Nephron progenitor cell (in vitro differentiated cells): ENCODE measurements at places on chromosomes 3 and 15.

DNA sequence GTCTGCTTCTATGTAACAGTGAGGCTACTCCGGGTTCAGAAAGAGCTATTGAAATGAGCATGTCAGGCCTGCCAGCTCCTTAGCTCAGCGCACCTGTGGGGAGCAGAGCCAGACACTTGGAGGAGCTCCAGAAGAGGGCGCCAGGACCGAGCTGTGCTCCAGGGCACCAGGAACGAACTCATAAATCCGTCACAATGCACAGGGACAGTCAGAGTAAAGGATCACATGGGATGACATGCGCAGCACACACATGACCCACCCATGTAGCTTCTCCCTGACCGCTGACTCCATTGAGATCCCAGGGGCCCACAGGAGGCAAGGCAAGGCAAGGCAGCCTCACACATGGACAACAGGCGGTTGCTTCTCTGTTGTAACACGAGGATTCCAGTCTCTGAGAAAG is 26.0 kb upstream of the GNB5 start:
- H3K4me3 ChIP-seq, result no peak overlapping the region
- no peak overlapping the region for H3K27ac ChIP-seq
- peak; percentile 24 for DNase-seq

- no peak overlapping the region for H3K4me3 ChIP-seq
- H3K27ac ChIP-seq, result no peak overlapping the region
- H3K4me1 ChIP-seq, result no peaks in the 10 kb centered on the region
- no peak for DNase-seq
Observed at GRCh38 chr3:122458992-122459391, 43.1 kb upstream of the WDR5B start.

GRCh38 chr3:72836923-72837322 is 11.3 kb downstream of the SHQ1 start:
- H3K4me3 ChIP-seq, result no peak overlapping the region
- H3K27ac ChIP-seq, result peak overlapping the region; percentile 57
- H3K27me3 ChIP-seq, result no peaks in the 10 kb centered on the region
- no peak for DNase-seq

DNA sequence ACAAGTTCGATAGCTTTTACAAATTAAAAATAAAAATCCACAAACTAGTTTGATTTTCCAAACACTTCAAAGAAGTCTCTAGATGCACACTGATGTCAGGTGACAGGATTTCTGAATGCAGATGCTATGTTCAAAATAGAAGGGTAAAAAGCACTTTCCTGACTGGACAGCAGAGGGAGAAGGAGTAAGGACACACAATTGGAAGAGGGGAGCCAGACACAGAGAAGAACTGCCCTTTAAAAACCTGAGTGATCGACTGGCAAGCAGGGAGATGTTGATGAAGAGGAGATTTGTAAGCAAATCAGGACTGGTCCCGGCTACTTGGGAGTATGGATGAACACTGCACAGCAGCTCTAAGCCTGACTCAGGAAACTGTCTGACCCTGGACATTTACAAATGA is 612.8 kb downstream of the MAGI1 start:
- H3K36me3 ChIP-seq, result peaks cover 34% of the 10 kb centered on the region
- DNase-seq, result no peak
- H3K27me3 ChIP-seq, result no peaks in the 10 kb centered on the region
- H3K4me3 ChIP-seq, result no peak overlapping the region
- peaks cover 9% of the 10 kb centered on the region for H3K4me1 ChIP-seq

GRCh38 chr15:85151145-85151544 is 169.5 kb downstream of the PDE8A start:
- peaks cover 14% of the 10 kb centered on the region for H3K27me3 ChIP-seq
- H3K4me3 ChIP-seq, result no peak overlapping the region

GRCh38 chr3:36957862-36958686 is 13.2 kb upstream of the TRANK1 start:
- peaks cover 5% of the 10 kb centered on the region for H3K27me3 ChIP-seq
- H3K4me1 ChIP-seq, result peaks cover 12% of the 10 kb centered on the region
- H3K27ac ChIP-seq, result no peak overlapping the region
- no peak for DNase-seq

GRCh38 chr3:71064291-71064955 is 519.1 kb downstream of the FOXP1 start:
- no peaks in the 10 kb centered on the region for H3K36me3 ChIP-seq
- peak; percentile 65 for DNase-seq
- no peak overlapping the region for H3K4me3 ChIP-seq
- H3K27me3 ChIP-seq, result no peaks in the 10 kb centered on the region
- H3K27ac ChIP-seq, result peak overlapping the region; percentile 24

- peaks cover 40% of the 10 kb centered on the region for H3K36me3 ChIP-seq
- peak overlapping the region; percentile 84 for H3K27ac ChIP-seq
- no peak overlapping the region for H3K4me3 ChIP-seq
- no peak for DNase-seq
- H3K4me1 ChIP-seq, result peaks cover 87% of the 10 kb centered on the region
Observed at GRCh38 chr15:68797191-68797590, 23.5 kb downstream of the ANP32A start.

DNA sequence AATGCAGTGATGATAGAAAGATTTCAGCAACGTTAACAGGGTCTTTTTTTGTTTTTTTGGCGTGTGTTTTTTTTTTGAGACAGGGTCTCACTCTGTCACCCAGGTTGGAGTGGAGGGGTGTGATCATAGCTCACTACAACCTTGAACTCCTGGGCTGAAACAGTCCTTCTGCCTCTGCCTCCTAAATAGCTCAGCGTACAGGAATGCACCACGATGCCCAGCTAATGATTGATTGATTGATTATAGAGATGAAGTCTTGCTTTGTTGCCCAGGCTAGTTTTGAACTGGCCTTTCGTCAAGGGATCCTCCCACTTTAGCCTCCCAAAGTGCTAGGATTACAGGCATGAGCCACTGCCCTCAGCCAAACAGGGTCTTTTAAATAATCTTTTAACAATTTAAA is 7.0 kb downstream of the CHP1 start:
- peaks cover 8% of the 10 kb centered on the region for H3K4me1 ChIP-seq
- H3K36me3 ChIP-seq, result no peaks in the 10 kb centered on the region
- H3K4me3 ChIP-seq, result no peak overlapping the region
- H3K27ac ChIP-seq, result peak overlapping the region; percentile 87
- no peak for DNase-seq

DNA sequence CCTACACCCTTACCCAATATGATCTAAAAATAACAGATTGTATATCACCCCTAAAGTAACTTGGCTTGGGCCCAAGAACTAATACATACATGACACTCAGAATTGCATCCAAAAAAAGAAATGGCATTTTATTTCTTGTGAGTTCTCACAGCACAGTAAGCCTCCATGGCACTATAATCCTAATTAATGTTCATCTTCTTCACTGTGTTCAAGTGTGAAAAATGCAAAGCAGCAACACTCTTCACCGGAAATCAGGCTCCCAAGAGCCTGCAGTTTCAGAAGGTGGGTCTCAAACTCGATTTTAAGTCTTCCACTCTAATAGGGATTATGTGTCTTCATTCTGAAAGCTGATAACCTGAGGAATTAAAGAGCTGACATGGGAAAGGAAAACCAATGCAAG is 142.8 kb upstream of the TSC22D2 start:
- H3K4me1 ChIP-seq, result peaks cover 69% of the 10 kb centered on the region
- no peak for DNase-seq
- H3K4me3 ChIP-seq, result no peak overlapping the region
- H3K36me3 ChIP-seq, result peaks cover 6% of the 10 kb centered on the region
- peak overlapping the region; percentile 25 for H3K27ac ChIP-seq

DNA sequence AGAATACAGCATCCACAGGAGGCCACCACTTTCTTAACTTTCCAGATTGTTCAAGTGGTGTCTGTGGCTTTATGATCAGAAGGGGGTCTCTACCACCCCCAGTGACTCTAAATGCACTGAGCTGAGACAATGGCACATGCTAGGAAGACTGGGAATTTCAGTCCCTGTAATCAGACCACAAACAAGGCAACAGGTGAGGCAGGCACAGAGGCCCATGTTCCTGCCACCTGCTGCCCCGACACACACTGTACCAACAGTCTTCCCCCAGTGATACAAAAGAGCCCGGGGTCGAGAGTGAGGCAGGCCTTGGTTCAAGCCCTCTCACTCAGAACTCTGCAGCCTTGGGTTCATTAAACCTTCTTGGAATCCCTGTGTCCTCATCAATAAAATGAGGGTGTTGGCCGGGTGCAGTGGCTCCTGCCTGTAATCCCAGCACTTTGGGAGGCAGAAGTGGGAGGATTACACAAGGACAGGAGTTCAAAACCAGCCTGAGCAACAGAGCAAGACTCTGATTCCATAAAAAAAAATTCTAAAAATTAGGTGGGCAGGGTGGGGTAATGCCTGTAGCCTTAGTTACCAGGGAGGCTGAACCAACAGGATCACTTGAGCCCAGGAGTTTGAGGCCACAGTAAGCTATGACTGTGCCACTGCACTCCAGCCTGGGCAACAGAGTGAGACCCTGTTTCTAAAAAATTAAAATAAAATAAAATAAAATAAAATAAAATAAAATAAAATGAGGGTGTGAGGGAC is 55.8 kb downstream of the ADCY5 start:
- H3K4me1 ChIP-seq, result peaks cover 80% of the 10 kb centered on the region
- H3K27me3 ChIP-seq, result peaks cover 18% of the 10 kb centered on the region
- H3K27ac ChIP-seq, result peak overlapping the region; percentile 79
- no peak for DNase-seq

- H3K36me3 ChIP-seq, result peaks cover 61% of the 10 kb centered on the region
- DNase-seq, result no peak
- H3K27ac ChIP-seq, result no peak overlapping the region
- H3K4me3 ChIP-seq, result no peak overlapping the region
- no peaks in the 10 kb centered on the region for H3K27me3 ChIP-seq
Observed at GRCh38 chr3:62203152-62203551, 170.2 kb downstream of the FEZF2 start.

- H3K4me3 ChIP-seq, result no peak overlapping the region
- H3K27me3 ChIP-seq, result peaks cover 19% of the 10 kb centered on the region
- no peak overlapping the region for H3K27ac ChIP-seq
- DNase-seq, result no peak
- H3K4me1 ChIP-seq, result no peaks in the 10 kb centered on the region
- no peaks in the 10 kb centered on the region for H3K36me3 ChIP-seq
Observed at GRCh38 chr15:79942741-79943481, 28.1 kb downstream of the BCL2A1 start.

GRCh38 chr15:90789462-90789861 is 72.3 kb downstream of the BLM start:
- no peak for DNase-seq
- H3K27ac ChIP-seq, result peak overlapping the region; percentile 29

DNA sequence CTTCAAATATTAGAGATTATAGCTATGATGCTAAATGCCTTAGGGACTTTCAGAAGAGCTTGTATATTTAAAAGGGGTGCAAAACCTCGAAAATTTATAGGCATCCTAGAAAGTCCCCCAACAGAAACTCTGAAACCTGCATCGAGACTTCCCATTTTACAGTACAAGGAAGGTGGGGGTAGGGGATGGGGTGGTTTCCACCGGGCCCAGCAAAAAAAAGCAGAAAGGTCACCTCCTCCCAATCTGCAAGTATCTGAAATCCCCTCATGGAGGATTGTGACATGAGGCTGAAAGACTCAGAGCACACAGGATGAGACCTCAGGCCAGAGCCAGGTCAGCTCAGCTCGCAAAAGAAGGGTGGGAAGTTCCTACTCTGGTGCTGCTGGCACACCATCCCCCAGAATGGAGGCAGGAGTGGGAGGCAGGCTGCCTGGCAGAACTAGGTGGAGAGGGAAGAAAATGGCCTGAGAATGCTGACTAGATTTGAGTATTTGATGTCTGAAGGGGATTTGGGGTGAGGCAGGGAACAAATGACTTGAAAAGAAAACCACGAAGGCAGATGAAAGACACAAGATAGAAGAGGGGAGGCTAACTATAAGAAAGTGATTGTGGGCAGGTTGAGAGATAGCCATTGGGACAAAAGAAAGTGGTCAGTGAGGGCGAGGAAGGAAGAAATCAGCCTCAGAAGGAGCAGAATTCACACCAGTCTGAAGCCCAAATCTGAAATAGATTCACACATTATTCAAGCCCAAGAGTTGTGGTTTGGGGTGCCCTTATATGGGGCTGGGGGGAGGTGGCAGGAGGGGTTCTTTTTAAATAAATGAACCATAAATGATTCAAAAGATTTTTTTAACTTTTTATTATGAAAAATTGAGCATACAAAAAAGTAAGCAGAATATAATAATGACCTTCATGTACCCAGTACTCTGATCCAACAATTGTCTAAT is 22.5 kb upstream of the TSC22D2 start:
- no peak overlapping the region for H3K4me3 ChIP-seq
- H3K4me1 ChIP-seq, result peaks cover 21% of the 10 kb centered on the region
- H3K27ac ChIP-seq, result peak overlapping the region; percentile 93
- H3K27me3 ChIP-seq, result no peaks in the 10 kb centered on the region

DNA sequence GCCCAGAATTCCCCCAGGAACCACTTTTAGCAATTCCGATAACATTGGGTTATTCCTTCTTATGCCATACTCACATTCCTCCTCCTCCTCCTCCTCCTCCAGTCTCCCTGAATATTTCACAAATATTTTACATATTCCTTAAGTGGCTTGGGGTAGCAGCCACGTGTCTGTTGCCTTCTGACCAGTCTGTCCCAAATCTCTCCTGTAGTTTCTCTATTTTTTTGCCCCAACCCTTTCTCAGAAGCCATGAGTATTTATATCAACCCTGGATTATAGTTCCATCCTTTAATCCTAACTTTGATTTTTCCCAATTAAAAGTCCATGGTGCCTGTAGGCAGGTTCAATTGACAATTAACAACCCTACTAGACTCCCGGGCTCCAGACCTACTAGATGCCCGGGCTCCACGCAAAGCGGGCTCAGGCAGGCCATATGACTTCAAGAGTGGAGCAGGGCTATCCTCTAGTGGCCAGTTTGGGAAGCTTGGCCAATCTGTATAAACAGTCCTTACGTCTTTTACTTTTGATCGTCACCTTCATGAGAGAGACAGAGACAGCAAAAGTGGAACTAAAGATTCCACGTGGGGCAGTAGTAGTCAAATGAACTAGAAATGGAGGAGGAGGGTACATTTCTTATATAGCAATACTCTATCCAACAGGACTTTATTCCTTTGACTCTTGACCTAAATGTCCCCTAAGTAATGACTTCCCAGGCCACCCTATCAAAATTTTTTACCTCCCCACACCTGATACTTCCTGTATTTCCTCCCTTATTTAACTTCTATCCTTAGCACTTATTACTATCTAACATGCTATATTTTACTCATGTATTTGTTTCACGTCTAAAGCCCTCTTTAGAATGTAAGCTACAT is 69.7 kb downstream of the USF3 start:
- DNase-seq, result peak; percentile 54
- peaks cover 49% of the 10 kb centered on the region for H3K4me1 ChIP-seq
- H3K36me3 ChIP-seq, result no peaks in the 10 kb centered on the region
- H3K27ac ChIP-seq, result no peak overlapping the region

DNA sequence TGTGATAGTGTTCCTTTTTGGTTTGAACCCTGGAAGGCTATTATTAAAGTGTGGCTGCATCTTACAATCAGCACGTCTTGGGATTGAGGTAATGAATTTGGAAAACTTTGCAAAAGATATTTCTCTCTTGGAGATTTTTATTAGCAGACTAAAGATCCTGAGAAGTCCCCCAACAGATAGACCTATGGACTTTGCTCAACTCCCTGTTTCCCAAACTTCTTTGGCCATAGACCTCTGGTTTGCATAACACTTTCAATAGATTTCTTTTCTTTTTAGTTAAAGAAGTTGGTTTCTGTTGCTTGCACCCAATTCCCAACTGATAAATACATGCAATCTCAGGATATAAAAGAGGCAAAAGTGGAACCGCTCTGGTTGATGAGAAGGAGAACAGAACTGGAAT is 465.8 kb upstream of the PROK2 start:
- peaks cover 12% of the 10 kb centered on the region for H3K27me3 ChIP-seq
- H3K4me1 ChIP-seq, result peaks cover 13% of the 10 kb centered on the region
- H3K4me3 ChIP-seq, result no peak overlapping the region
- no peak overlapping the region for H3K27ac ChIP-seq
- no peak for DNase-seq
- H3K36me3 ChIP-seq, result no peaks in the 10 kb centered on the region

- no peak overlapping the region for H3K4me3 ChIP-seq
- no peak for DNase-seq
- H3K27me3 ChIP-seq, result peaks cover 10% of the 10 kb centered on the region
- peaks cover 6% of the 10 kb centered on the region for H3K4me1 ChIP-seq
- no peak overlapping the region for H3K27ac ChIP-seq
Observed at GRCh38 chr15:81118361-81118760, 15.7 kb upstream of the CFAP161 start.
